ENCODE measurements at places on chromosomes 11 and 22.

- peak; percentile 85 for DNase-seq
These were observed at the start of gene LGALS1 for GRCh38 chr22:37674951-37675929. TSS of gene LGALS1 (plus strand) at chr22:37675636. CDS start at chr22:37675703, 67 bp downstream.

- no peak for DNase-seq
These were observed 42.2 kb downstream of the P4HA3 start for GRCh38 chr11:74269161-74269811.

GRCh38 chr11:1194977-1195681 lies 27.7 kb upstream of the MUC5B start:
- no peak for DNase-seq

- no peak for DNase-seq
These were observed 9.0 kb upstream of the DLAT start for GRCh38 chr11:112016088-112016764.

DNA sequence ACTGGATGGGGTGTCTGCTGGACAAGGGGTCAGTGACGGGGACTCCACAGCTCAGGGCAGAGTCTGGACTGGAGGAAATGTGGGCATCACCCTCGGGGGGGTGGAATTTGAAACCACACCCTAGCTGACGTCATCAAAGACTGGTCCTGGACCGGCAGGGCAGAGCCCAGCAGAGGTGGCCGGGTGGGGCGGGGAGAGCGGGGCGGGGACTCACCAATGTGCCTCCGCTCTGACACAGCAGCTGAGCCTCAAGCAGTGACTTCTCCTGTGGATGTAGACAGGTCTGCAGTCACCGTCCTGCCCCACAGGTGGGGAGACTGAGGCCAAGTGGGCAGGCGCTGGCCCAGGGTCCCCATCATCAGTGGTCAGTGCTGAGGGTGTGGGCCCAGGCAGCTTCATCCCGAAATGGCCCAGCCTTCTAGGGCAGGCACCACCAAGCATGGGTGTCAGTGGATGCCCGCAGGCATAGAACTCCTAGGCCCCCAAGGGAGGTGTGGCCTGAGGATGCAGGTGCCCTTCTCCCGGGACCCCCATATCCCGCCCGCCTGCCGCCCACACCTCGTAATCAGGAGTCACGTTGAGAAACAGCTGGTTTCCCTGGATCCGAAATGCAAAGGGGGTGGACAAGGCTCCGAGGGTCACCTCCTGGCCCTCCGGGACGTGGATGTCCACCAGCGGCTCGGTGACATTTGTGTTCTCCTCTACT lies 603 bp downstream of the CDHR5 start:
- DNase-seq: no peak

DNA sequence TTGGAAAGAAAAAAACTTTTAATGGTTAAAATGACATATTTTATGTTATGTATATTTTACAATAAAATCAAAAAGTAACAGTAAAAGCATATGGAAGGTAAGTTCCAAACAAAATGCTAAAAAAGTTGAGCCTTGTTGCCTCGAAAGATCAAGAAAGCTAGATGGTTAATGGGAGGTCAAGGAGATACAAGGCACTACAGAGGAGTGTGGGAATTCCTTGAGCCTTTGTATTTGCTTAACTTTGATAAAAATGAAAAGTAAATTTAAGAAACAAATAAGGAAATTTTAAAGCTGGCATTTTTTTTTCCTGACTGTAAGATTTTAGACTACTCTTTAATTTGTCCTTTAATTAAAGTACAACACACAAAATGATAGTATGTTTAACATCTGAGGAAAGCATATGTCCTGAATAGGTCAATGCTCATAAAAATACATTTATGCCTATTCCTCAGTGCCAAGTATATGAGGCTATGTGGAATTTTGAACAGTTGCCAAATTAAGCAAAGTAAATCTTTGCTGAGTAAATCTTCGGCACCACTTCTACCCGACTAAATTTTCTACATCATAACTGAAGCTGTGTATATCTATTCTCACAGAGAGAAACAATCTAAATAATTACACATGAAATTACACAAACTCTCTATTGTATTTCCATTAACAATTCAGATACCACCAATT lies 108.8 kb downstream of the TTC28 start:
- DNase-seq: no peak

DNA sequence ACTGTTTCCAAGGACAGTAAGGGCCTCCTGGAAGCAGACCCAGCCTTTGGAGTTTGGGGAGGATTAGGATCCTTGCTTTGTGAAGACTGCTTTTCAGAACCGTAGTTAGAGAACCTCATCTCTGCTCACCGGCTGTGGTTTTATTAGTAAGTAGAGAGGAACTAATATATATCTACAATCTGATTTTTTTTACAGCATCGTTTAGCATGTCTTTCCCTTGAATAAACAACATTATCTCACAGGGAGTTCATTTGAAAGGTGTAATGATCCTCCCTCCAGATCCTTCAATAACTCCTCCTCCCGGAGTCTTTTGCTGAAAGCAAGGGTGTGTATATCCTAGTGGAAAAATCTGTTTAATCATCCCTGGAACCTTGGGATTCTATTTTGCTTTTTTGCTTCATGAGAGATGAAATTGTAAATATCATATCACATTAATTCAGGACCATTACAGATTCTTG lies 132.7 kb downstream of the DBX1 start:
- DNase-seq: no peak

GRCh38 chr11:212150-213100 lies 4.9 kb downstream of the RIC8A start:
- DNase-seq: no peak

DNA sequence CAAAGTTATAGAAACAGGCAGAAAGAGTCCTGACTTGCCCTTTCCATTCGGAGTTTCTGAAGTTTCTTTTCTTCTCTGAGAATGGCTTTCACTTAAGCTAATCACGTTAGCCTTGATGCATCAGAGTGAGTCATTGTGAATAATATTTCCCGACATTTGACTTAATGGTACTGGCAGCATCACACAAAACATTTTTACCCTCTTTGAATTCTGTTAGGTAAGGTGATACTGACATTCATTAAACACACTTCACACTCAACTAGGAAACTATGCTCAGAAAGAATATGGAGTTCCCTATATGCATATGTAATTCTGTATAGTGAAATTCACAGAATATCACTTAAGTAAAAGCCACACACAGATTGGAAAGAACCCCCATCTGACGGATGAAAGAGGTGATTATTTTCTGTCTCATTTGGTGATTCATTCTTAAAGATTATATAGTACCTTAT lies 120.8 kb upstream of the ARHGAP20 start:
- no peak for DNase-seq

GRCh38 chr22:49299821-49300231 lies 527.8 kb downstream of the BRD1 start:
- no peak for DNase-seq

- DNase-seq: no peak
These were observed 15.3 kb downstream of the RTN4RL2 start for GRCh38 chr11:57475671-57476046.

DNA sequence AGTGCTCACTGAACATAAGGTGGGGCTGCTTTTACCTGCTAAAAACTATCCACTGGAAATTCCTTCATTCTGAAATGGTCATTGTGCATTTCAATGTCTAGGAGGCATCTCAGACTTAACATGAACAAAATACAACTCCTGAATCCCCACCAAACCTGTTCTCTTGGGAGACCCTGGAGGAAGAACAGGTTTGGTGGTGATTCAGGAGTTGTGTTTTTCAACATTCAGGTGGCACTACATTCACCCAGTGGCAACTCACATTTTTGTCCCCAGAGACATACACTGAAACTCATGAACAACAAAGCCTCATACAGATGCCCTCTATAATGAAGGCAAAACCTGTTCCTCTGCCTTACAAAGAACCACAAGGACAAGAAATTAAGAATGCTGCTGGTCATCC lies 64.3 kb upstream of the CYP2D6 start:
- DNase-seq: no peak

DNA sequence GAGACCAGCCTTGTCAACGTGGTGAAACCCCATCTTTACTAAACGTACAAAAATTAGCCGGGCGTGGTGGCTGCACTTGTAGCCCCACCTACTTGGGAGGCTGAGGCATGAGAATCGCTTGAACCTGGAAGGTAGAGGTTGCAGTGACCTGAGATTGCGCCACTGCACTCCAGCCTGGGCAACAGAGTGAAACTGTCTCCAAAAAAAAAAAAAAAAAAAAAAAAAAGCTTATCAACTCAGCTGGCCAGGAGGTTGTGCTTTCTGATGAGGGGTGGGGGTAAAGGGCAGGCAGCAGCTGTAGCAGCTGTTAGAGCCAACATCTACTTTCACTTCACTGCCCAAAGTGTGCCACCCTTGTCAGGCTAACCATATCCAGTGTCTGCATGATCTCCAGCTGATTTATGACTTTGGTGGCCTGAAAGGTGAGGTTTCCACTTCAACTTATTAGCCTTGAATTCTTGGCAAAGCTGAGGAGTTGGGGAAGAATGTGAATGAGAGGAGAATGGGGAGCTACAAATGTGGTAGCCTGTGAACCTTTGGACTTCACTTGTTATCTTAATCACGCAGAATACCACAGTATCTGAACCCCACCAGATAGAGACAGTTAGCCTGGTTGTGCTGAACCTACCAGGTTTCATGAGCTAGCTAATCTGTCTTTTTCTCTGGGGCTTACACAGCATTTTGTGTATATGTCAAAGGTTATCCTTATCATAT lies 19.6 kb downstream of the RNF121 start:
- no peak for DNase-seq

- no peak for DNase-seq
These were observed 1.6 kb downstream of the OR56B1 start for GRCh38 chr11:5737670-5738392.

DNA sequence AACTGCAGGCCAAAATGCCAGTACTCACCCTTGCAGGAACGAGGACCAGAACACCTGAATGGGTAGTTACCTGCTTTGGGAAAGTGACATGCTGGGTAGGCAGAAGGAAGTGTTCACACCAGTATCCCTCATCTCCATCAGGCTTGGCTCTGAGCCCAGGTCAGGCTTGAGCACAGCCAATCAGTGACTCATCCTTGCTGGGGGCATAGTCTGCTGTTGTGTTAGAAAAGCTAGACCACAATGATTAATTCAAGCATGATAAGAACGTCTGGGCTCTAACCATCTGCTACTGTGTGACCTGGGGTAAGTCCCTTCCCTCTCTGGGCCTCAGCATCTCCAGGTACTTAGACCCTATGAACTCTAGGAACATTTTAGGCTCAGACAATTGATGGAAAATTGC lies 450.4 kb downstream of the MIAT start:
- no peak for DNase-seq

GRCh38 chr11:30244265-30244664 lies 13.5 kb downstream of the FSHB start:
- no peak for DNase-seq

GRCh38 chr11:124481365-124482323 lies 36.1 kb upstream of the OR8B8 start:
- DNase-seq: no peak

DNA sequence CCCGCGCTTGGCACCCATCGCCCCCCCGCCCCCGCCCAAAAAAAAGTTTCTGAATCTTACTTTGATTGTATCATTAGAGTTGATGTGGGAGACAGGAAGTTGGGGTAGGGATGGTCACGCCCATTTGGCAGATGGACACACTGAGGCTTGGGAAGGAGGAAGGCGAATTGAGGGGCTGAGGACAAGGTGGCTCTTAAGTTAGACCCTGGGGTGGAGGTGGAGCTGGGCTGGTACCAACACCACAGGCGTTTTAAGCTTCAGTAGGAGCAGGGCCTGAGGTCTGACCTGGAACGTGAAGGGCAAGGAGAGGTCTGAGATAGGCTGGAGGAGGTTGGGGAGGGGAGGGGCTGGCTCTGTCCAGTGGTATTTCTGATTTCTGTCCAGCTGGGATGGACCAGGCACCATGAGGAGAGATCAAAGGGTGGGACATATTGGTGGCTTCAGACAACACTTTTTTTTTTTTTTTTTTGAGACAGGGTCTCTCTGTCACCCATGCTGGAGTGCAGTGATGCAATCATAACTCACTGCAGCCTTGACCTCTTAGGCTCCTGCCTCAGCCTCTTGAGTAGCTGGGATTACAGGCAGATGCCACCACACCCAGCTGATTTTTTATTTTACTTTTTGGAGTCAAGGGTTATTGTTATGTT lies 799 bp upstream of the CDC42BPG start:
- no peak for DNase-seq

DNA sequence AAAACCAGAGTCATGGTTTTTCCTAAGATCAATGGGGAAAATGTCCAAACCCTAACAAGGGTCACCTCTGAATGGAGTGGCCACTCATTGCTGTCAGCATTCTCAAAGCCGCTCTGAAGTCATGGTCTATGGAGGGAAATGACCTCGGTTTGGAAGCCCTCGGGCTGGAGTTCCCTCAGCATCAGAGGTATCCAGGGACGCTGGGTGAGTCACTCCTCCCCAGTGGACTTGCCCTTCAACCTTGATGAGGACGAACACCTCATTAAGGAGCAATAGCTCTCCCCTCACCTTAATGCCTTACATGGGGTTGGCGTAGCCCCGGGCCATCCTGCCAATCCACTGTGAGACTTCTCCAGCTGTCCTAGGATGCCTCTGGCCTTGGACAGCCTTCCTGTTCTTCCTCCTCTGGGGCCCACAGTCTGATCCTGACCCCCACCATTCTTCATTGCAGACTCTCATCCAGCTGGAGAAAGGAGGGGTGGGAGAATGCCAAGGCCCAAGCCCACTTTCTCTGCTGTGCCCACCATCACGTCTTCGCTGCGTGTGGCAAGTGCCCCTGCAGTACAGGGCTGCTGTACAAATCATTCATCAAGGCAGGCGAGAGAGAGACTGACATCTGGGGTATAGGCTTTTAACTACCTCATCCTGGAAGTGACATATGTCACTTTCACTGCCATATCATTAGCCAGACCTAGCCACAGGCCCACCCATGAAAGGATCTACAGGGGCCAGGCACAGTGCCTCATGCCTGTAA lies 25.4 kb upstream of the MYH9 start:
- no peak for DNase-seq

GRCh38 chr11:36458129-36458915 lies 51.8 kb downstream of the TRAF6 start:
- no peak for DNase-seq

GRCh38 chr22:27385261-27385998 lies 416.1 kb downstream of the MN1 start:
- DNase-seq: no peak

GRCh38 chr11:121514432-121515334 lies 61.9 kb upstream of the SORL1-AS1 start:
- no peak for DNase-seq

DNA sequence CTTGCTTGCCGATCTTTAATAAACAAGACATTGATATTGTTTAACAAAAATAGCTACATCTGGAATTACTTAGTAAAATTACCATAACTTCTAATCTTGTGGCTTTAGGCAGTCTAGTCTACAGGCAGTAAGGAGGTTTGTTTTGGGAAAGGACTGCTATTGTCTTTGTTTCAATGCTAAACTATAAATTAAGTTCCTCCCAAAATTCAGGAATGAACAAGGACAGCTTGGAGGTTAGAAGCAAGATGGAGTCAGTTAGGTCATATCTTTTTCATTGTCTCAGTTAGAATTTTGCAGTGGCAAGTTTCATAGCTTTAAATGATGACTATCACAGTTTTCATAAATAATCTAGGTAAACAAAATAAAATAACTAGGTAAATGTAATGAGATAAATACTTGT lies 36.1 kb upstream of the INCENP start:
- DNase-seq: no peak

DNA sequence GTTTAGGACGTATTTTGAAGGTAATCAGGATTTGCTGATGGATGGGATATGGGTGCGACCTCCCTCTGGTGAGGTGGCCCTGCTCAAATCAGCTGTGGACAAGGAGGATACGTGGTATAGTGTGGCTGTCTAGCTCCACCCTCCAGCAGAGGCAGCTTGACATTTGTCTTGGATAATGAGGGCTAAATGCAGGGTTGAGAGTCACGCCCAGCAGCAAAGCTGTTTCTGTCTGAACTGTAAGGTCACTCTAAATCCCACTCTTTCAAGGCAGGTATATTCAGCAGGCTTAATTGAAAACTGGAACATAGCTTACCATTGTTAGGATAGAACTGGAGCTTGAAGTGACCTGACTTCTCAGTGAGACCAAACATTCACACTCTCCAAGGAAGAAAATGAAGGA lies 98.7 kb downstream of the SWAP70 start:
- no peak for DNase-seq

Data from stimulated activated effector memory CD8-positive, alpha-beta T cell treated with anti-CD3 and anti-CD28 coated beads, Interleukin-12 subunit alpha, Interleukin-12 subunit beta, amount 100 ng/mL, for 72 hours (primary cell).